ENCODE measurements at places on chromosomes 2 and 18.

DNA sequence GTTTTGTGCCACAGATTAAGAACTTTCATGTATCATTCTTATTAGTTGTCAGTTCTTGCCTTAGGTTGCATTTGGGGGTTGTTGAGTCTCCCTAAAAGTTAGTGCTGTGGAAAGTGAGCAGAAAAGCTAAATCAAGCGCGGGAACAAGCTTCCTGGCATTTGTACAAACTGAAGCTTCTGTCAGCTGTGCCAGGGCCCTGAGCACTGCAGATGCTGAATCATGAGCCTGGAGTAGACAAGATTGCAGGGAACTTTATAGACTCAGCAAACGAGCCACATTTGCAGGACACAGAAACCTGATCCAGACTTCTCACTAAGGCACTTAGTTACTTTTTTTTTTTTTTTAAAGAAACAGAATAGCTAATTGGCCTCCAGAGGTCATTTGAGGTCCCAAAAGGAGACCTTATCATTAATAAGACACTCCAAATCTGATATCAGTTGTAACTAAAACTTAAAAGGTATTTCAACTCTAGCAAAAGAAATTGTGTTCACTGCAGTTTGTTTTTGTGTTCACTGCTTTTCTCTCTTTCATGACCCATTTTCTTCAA, 88.7 kb downstream of the ADAM23 start:
- no peak for DNase-seq
- no peaks in the 10 kb centered on the region for H3K4me1 ChIP-seq
- no peaks in the 10 kb centered on the region for H3K27me3 ChIP-seq
- no peak overlapping the region for H3K27ac ChIP-seq
- no peak overlapping the region for H3K4me3 ChIP-seq
- H3K36me3 ChIP-seq: no peaks in the 10 kb centered on the region

DNA sequence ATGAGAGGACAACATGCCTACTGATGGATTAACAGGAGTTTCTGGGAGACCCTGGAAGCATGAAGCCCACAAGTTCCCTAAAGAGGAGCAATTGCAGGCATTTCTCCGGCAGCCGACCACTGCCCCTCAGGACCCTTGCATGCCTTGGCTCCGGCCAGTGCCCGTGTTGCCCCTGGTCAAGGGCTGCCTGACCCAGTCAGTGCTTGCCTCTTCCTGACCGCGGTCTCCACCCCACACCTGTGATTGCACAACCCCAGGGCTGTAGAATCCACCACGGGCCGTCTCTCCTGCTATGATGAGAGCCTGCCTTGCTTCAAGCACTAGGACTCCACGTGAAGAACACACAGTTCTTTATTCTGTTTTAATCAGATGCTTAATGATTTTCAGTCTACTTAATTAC, 127.5 kb downstream of the GLI2 start:
- peak overlapping the region; percentile 40 for H3K27ac ChIP-seq
- no peak for DNase-seq
- H3K27me3 ChIP-seq: no peaks in the 10 kb centered on the region
- no peaks in the 10 kb centered on the region for H3K36me3 ChIP-seq
- H3K4me3 ChIP-seq: no peak overlapping the region

GRCh38 chr2:84175340-84175739, 283.7 kb downstream of the SUCLG1 start:
- H3K27me3 ChIP-seq: no peaks in the 10 kb centered on the region
- no peaks in the 10 kb centered on the region for H3K4me1 ChIP-seq
- no peaks in the 10 kb centered on the region for H3K36me3 ChIP-seq

- H3K4me3 ChIP-seq: no peak overlapping the region
- no peak overlapping the region for H3K27ac ChIP-seq
- peaks cover 19% of the 10 kb centered on the region for H3K36me3 ChIP-seq
- DNase-seq: no peak
- peaks cover 98% of the 10 kb centered on the region for H3K4me1 ChIP-seq
Measured at GRCh38 chr2:74006459-74006858, 21.7 kb downstream of the TET3 start.

GRCh38 chr2:172914341-172915008, 161.2 kb upstream of the MAP3K20 start:
- DNase-seq: no peak
- no peaks in the 10 kb centered on the region for H3K27me3 ChIP-seq
- H3K4me3 ChIP-seq: no peak overlapping the region
- H3K36me3 ChIP-seq: no peaks in the 10 kb centered on the region
- no peak overlapping the region for H3K27ac ChIP-seq

- H3K4me3 ChIP-seq: no peak overlapping the region
- no peaks in the 10 kb centered on the region for H3K4me1 ChIP-seq
- no peak overlapping the region for H3K27ac ChIP-seq
- H3K36me3 ChIP-seq: no peaks in the 10 kb centered on the region
- no peaks in the 10 kb centered on the region for H3K27me3 ChIP-seq
Measured at GRCh38 chr2:144668493-144669110, 148.7 kb upstream of the ZEB2 start.

DNA sequence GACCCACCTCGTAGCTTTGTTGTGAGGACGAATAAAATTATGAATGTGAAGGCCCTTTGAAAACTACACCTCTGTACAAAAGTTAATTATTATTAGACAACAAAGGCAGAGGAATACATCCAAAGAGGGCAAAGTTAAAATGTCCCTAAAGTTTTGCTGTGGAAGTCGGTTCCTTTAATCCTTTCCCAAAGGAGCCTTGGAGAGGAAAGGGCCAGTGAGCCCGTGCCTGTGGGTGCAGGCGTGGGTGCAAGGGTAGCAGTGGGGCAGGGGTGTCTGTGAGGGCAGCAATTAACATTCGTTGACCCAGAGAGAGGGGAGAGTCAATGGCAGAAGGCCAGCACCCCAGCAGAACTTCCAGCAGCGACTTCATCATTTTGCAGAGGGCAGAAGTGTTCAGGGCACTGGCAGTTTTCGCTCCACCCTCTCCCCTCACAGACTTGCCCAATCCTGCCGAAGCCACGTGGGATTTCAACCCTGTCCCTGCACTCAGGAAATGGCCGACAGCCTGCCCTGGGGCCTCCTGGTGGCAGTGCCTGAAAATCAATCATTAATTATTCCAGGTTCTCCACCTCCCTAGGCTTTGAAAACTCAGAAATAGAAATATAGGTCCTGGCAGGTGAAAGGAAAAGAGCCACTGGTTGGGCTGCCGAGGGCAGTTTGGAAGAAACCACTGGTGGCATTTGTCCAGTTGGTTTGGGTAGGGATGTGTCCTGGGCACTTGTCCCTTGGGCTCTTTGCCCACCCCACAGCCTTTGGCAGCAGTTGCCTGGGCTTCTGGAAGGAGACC, 4.2 kb upstream of the PAX8 start:
- peaks cover 28% of the 10 kb centered on the region for H3K4me1 ChIP-seq
- peak overlapping the region; percentile 72 for H3K27ac ChIP-seq
- H3K27me3 ChIP-seq: no peaks in the 10 kb centered on the region
- no peak overlapping the region for H3K4me3 ChIP-seq
- H3K36me3 ChIP-seq: no peaks in the 10 kb centered on the region

DNA sequence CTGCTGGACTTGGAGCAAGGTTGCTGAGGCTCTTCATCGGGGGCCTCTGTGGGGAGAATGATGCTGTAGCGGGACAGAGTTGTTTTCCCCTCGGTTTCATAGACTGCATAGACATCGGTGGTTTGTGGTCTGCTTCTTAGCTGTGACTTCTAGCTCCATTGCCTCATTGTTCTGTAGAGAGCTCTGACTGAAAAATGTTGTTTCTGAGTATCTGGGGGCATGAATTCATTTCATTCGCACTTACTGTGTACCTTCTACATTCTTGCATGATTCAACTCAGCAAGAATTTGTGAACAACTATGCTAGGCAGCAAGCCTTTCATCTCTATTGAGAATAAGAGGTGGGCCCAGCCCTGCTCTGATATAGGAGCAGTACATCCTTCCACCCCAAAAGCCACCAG, 406.8 kb downstream of the NBAS start:
- no peaks in the 10 kb centered on the region for H3K4me1 ChIP-seq
- no peaks in the 10 kb centered on the region for H3K27me3 ChIP-seq
- H3K36me3 ChIP-seq: no peaks in the 10 kb centered on the region
- no peak overlapping the region for H3K4me3 ChIP-seq

DNA sequence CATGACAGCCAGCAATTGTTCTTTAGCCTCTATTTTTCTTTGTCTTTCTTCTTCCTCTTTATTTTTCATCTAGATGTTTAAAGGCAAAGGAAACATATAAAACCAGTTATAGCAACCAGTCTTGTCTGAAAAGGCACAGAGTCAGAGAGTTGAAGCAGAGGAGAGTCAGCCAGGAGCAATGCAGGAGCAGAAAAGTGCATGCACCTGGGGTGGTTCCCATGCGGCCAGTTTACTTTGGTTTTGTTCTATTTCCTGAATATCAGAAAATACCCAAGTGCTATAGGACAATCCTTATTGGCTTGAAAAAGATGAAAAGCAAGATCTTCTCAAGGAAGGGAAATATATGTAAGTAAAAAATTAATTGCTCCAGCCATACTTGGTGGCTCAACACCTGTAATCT, 44.9 kb downstream of the CFAP210 start:
- H3K27me3 ChIP-seq: no peaks in the 10 kb centered on the region
- no peak overlapping the region for H3K4me3 ChIP-seq
- no peak for DNase-seq
- H3K4me1 ChIP-seq: no peaks in the 10 kb centered on the region
- no peak overlapping the region for H3K27ac ChIP-seq
- no peaks in the 10 kb centered on the region for H3K36me3 ChIP-seq

DNA sequence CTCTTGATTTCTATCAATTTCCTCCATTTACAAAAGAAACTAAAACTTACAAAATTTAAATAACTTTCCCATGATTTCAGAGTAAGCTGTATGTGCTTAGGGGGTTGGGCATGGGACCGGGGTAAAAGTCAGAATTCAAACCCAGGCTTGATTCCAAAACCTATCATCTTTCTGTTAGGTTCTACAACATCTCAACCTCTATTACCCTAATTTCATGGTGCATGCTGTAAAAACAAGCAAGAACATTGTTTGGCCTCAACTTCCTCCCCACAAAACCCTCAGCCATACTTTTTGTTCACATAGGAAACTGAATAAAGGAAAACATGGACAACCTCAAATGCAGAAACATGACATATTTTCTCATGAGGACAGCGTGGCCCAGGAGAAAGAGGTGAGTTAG, 59.3 kb downstream of the RDH14 start:
- no peaks in the 10 kb centered on the region for H3K27me3 ChIP-seq
- H3K36me3 ChIP-seq: no peaks in the 10 kb centered on the region
- no peak overlapping the region for H3K4me3 ChIP-seq
- H3K4me1 ChIP-seq: no peaks in the 10 kb centered on the region

- DNase-seq: no peak
- H3K27me3 ChIP-seq: no peaks in the 10 kb centered on the region
- no peak overlapping the region for H3K27ac ChIP-seq
Measured at GRCh38 chr2:100778637-100779450, 41.1 kb upstream of the NPAS2 start.

DNA sequence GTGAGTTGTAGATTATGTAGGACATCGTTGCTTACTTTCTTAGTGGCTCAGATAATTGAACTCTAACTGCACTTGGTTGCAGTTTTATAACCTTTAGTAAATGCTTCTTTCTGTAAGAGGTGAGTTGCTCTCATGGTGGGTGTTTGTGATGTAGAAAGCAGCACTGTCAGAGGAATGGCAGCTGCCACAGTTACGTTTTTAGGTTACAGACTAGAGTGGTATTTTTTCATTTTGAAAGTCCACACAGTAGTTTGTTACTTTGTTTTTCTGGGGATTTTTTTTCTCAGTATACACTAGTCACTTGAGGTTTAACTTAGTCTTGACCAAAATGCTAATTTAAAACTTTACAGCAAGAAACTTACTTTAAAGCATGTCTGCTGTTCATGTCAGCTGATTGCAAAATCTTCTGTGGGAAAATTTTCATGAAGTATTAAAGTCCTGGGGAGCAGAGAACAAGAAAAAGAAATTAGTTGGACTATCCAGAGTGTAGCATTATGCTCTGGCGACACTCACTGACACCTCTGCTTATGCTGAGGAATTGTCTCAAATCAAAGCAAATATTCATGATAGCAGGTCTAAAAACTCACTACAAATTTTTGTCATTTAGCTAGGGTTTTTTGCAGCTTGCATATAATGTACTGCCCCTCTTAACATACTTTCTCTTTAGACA, 14.8 kb downstream of the AFTPH start:
- H3K4me1 ChIP-seq: peaks cover 26% of the 10 kb centered on the region
- H3K36me3 ChIP-seq: no peaks in the 10 kb centered on the region
- no peak for DNase-seq
- H3K4me3 ChIP-seq: no peak overlapping the region

DNA sequence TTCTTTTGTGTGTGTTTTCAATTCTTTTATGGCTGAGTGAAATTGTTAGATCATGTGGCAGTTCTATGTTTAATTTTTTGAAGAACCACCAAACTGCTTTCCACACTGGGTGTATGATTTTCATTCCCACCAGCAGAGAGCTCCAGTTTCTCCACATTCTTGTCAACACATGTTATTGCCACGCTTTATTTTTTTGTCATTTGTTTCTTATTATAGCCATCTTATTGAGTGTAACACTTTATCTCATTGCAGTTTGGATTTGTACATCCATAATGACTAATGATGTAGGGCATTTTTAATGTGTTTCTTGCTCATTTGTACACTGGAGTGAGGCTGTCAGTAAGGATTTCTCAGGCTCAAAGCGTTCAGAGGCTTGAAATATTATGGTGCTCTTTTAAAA, 184.2 kb downstream of the PIEZO2 start:
- no peak overlapping the region for H3K4me3 ChIP-seq
- no peak for DNase-seq
- no peak overlapping the region for H3K27ac ChIP-seq
- no peaks in the 10 kb centered on the region for H3K4me1 ChIP-seq

GRCh38 chr18:4391859-4392258, 63.2 kb downstream of the DLGAP1 start:
- no peak overlapping the region for H3K4me3 ChIP-seq
- DNase-seq: no peak
- no peaks in the 10 kb centered on the region for H3K36me3 ChIP-seq

DNA sequence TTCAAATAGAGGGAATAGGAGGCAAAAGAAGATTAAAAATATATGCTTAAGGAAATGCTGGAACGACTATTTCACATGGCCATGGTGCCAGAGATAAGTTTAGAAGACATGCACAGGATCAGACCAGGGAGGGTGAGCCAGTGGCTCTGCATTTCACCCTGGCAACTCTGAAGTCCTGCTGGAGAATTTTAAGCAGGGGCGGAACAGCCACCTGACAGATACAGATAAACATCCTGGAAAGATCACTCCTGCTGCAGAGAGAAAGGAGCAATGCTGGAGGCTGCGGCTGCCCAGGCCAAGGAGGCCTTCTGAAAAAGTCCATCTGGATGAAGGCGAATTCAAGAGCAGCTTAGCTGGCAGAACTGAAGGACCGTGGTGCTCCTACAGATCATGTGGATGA, 755.9 kb downstream of the RNF144A start:
- H3K4me3 ChIP-seq: no peak overlapping the region
- no peaks in the 10 kb centered on the region for H3K27me3 ChIP-seq
- DNase-seq: no peak
- H3K4me1 ChIP-seq: no peaks in the 10 kb centered on the region
